Tibial nerve (tissue), 4 donors: ENCODE measurements at places on chromosomes 5 and 9. TPM values are rescaled to one million over a fixed set of nuclear protein-coding genes. Genes with fewer than 3 reads are reported as not detected.
A peak's percentile ranks its signal among the peaks of the same experiment; 100 is the strongest.

GRCh38 chr5:124457901-124458300, 288.5 kb downstream of the ZNF608 start:
- no peak overlapping the region for H3K27ac ChIP-seq
- no peaks in the 10 kb centered on the region for H3K4me1 ChIP-seq
- no peak for DNase-seq
- no peaks in the 10 kb centered on the region for H3K36me3 ChIP-seq
- H3K27me3 ChIP-seq: no peaks in the 10 kb centered on the region

GRCh38 chr9:89116805-89117192, 61.8 kb downstream of the SHC3 start:
- H3K36me3 ChIP-seq: no peaks in the 10 kb centered on the region
- no peaks in the 10 kb centered on the region for H3K4me1 ChIP-seq
- H3K27ac ChIP-seq: no peak overlapping the region
- no peak overlapping the region for H3K4me3 ChIP-seq
- H3K27me3 ChIP-seq: no peaks in the 10 kb centered on the region
- no peak for DNase-seq

Gene OR1N2
- not detected for total RNA-seq

DNA sequence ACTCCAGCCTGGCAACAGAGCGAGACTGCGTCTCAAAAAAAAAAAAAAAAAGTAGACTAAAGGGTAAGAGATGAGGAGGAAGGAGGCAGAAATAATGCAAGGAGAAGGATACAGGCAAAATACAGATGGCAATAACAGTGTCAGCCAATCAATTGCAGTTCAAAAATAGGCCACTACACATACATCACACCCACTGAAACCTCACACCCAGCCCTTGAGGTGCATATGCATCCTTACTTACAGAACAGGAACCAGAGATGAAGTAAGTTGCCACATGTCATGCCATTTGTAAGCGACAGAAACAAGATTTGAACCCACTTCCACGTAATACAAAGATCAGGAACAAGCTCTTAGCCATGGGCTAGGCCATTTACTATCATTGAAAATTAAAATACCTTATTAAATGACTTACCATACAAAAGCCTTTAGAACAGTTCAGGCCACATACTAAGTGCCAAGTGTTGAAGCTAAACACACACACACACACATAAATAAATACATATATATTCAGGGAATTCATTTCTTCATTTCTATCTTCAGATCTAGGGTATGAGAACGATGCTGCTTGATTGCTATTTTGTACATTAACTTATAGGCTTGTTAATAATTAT, 98.4 kb downstream of the FNBP1 start:
- H3K36me3 ChIP-seq: no peaks in the 10 kb centered on the region
- no peak overlapping the region for H3K4me3 ChIP-seq
- no peaks in the 10 kb centered on the region for H3K4me1 ChIP-seq
- DNase-seq: no peak

Gene DRD1
- total RNA-seq: not detected

Gene OBP2B
- not detected for total RNA-seq

- no peak for DNase-seq
- no peak overlapping the region for H3K27ac ChIP-seq
- no peaks in the 10 kb centered on the region for H3K36me3 ChIP-seq
- no peaks in the 10 kb centered on the region for H3K4me1 ChIP-seq
- H3K4me3 ChIP-seq: no peak overlapping the region
Observed at GRCh38 chr5:5304361-5305020, 118.0 kb upstream of the ICE1 start.

DNA sequence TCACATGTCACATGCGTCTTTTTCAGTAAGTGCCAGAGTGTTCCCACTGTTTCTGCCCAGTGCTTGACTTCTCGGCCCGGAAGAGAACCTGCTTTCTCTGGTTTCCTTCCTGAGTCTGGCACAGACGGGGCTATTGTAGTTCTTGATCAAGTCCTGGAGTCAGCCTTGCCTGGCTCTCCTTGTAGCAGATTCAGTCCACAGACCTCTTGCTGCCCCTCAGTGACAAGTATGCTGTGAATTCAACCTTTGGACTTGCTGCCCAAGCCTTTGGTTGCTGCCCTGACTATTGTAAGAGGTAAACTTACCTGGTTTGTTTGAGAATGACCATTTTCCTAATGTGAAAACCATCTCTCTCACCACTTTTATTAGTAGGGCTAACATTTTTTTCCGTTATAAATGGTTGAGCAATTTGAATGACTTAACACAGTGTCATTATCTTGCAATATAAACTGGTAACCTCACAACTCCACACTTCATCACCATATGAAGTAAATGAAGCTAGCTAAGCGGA, 24.7 kb downstream of the ZBTB34 start:
- no peak overlapping the region for H3K27ac ChIP-seq
- no peaks in the 10 kb centered on the region for H3K27me3 ChIP-seq
- no peaks in the 10 kb centered on the region for H3K36me3 ChIP-seq
- H3K4me1 ChIP-seq: peaks cover 6% of the 10 kb centered on the region

Gene PROB1
- total RNA-seq: 3.6 TPM

- H3K27me3 ChIP-seq: no peaks in the 10 kb centered on the region
- DNase-seq: peak; percentile 67
- H3K36me3 ChIP-seq: no peaks in the 10 kb centered on the region
- peaks cover 15% of the 10 kb centered on the region for H3K4me1 ChIP-seq
Observed at GRCh38 chr5:81755320-81755719, 4.4 kb upstream of the SSBP2 start.

- H3K27ac ChIP-seq: no peak overlapping the region
- no peaks in the 10 kb centered on the region for H3K27me3 ChIP-seq
- no peaks in the 10 kb centered on the region for H3K36me3 ChIP-seq
- no peak overlapping the region for H3K4me3 ChIP-seq
- DNase-seq: no peak
Observed at GRCh38 chr9:89928106-89928505, 323.3 kb downstream of the GADD45G start.

DNA sequence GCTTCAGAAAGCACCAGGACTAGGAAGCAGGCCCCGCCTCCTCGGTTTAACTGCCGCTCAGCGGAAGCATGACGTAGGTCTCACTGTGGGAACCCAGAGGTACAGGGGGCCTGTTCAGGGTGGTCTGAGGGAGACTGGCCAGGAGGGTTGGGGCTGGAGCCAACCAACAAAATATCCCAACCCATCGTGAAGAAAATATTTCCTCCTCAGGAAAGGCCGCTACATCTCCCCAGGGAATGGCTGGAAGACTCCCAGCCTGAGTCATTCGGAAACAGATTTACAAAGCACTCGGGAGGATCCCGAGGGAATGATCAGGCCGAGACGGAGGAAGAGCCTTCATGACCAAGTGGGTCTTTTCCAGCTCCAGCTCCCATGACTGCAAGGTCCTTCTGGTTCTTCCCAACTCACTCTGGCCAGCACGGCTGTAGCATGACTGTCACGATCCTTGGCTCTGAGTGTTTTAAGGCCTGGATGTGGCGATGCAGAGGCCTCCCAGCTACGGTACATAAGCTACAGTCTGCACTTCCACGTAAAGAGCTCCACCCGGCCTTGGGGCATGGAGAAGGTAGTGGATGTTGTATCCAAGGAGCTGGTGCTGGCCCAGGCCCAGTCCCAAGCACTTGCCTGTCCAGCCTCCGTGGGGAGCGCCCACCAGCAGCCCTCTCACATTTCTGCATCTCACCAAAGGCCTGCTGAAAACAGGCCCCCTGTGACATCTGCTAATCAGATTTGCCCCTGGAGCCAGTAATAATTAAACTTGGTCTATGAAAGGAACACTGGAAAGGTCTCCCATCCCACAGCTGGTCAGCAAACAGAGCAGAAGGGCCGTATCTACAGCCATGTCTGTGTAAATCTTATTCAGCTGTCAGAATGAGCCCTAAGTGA, 100.6 kb downstream of the LHFPL2 start:
- peak; percentile 88 for DNase-seq
- peak overlapping the region; percentile 56 for H3K27ac ChIP-seq
- H3K4me3 ChIP-seq: no peak overlapping the region
- peaks cover 35% of the 10 kb centered on the region for H3K4me1 ChIP-seq

DNA sequence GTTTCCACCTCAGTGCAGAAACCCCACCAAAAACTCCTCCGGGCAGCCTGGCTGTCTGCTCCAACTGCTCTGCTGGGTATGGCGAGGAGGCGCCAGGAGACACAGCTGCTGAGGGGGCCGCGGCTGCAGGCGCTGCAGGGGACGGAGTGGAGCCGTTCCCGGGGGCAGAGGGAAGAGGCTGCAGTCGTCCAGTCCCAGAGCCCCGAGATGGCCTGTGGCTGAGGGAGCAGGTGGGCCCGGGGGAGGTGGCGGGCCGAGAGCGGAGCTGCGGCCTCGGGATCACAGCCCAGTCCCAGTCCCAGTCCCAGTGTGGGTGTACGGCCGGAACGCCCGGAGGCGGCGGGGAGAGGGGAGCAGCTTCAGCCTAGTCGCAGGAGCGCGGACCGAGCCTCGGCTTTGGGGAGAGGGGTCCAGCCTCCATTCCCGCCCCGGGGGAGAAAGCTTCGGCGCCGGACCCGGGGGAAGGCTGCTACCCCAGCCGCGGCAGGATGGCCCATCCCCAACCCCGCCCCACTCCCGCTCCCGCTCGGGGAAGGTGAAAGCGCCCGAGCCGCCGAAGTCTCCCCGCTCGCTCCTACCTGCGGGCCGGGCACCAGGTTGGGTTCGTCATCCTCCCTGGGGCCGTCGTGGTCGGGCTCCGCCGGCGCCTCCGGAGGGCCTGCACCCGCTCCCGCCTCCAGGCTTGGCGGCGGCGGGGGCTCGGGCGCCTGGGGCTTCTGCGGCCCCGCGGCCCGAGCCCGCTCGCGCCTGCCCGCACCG, 513 bp downstream of the FAM193B start:
- no peaks in the 10 kb centered on the region for H3K27me3 ChIP-seq
- H3K4me1 ChIP-seq: peaks cover 36% of the 10 kb centered on the region
- no peaks in the 10 kb centered on the region for H3K36me3 ChIP-seq

DNA sequence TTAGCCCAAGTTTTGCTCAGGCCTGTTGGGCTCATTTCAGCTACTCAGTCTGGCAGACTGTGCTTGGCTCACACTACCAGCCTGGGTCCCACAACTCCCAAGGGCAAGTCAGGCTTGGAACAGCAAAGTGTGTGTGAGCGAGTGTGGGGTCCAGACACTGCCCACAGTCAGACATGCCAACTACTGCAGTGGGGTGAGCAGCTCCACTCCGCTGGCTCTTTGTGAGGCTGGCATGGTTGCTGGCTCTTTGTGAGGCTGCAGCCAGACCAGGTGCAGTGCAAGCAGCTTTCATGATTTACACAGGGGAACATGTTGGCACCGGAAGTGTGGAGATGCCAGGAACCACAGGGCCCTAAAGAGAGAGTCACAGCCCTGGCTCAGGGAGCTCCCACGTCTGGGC, 606.7 kb upstream of the FAM174A start:
- H3K27me3 ChIP-seq: no peaks in the 10 kb centered on the region
- H3K4me1 ChIP-seq: no peaks in the 10 kb centered on the region
- no peak for DNase-seq
- no peaks in the 10 kb centered on the region for H3K36me3 ChIP-seq
- no peak overlapping the region for H3K27ac ChIP-seq

- H3K4me3 ChIP-seq: no peak overlapping the region
- no peaks in the 10 kb centered on the region for H3K36me3 ChIP-seq
- no peaks in the 10 kb centered on the region for H3K4me1 ChIP-seq
- no peak for DNase-seq
Observed at GRCh38 chr5:11494340-11494739, 409.9 kb downstream of the CTNND2 start.

- no peaks in the 10 kb centered on the region for H3K4me1 ChIP-seq
- no peak overlapping the region for H3K4me3 ChIP-seq
- peaks cover 2% of the 10 kb centered on the region for H3K36me3 ChIP-seq
- no peak overlapping the region for H3K27ac ChIP-seq
Observed at GRCh38 chr5:179880848-179881590, 22.4 kb upstream of the MRNIP start.

GRCh38 chr9:77304543-77304942, 127.2 kb downstream of the VPS13A start:
- no peak for DNase-seq
- H3K36me3 ChIP-seq: no peaks in the 10 kb centered on the region
- no peak overlapping the region for H3K27ac ChIP-seq
- H3K27me3 ChIP-seq: no peaks in the 10 kb centered on the region

DNA sequence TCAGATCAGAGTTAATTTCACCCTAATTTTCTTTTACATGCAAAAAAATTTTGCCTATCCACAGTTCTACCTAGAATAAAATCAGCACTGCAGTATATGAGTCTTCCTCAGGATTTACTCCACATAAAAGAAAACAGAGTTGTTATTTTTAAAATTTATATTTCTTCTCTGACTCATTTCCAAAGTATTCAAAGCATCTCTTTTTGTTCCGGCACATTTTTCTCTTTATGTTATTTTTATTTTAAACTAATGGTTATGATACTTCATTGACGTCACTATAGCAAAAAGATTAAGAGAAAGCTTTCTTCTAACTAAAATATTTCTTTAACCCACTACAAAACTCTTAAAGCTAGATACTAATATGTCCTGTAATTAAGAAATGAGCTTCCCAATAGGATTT, 590.4 kb downstream of the PRELID2 start:
- H3K27ac ChIP-seq: no peak overlapping the region
- DNase-seq: no peak
- no peaks in the 10 kb centered on the region for H3K36me3 ChIP-seq
- no peak overlapping the region for H3K4me3 ChIP-seq
- no peaks in the 10 kb centered on the region for H3K27me3 ChIP-seq
- H3K4me1 ChIP-seq: no peaks in the 10 kb centered on the region

GRCh38 chr5:10111571-10111970, 138.1 kb downstream of the ATPSCKMT start:
- DNase-seq: no peak
- H3K27ac ChIP-seq: no peak overlapping the region
- no peaks in the 10 kb centered on the region for H3K36me3 ChIP-seq

GRCh38 chr9:83238871-83239640, 176.1 kb upstream of the RASEF start:
- no peak overlapping the region for H3K27ac ChIP-seq
- no peak for DNase-seq
- H3K27me3 ChIP-seq: no peaks in the 10 kb centered on the region
- no peaks in the 10 kb centered on the region for H3K36me3 ChIP-seq

DNA sequence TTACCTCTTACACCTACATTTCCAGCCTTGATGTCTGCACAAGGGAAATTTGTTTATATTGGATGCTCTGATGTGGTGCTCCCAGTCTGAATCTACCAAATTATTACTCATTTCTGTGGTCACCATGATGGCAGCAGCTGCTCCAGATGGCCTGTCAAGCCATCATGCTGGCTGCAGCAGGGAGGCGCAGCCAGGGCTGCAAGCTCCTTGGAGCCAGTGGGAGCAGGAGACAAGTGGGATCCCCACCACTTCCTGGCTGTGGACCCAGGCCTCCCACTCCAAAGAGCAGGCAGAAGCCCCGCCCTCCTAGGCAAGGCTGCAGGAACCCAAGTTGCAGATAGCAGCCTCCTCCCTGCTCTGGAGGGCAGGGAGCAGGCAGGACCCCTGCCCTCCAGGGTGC, 241.1 kb upstream of the ATP10B start:
- H3K27me3 ChIP-seq: no peaks in the 10 kb centered on the region
- no peak for DNase-seq
- H3K36me3 ChIP-seq: no peaks in the 10 kb centered on the region
- H3K27ac ChIP-seq: no peak overlapping the region
- no peak overlapping the region for H3K4me3 ChIP-seq

- H3K27me3 ChIP-seq: no peaks in the 10 kb centered on the region
- H3K4me3 ChIP-seq: no peak overlapping the region
- no peak overlapping the region for H3K27ac ChIP-seq
- DNase-seq: peak; percentile 63
Observed at GRCh38 chr9:127183814-127184582, 61.6 kb upstream of the ANGPTL2 start.

GRCh38 chr5:1547236-1547635, 23.5 kb upstream of the LPCAT1 start:
- no peak overlapping the region for H3K4me3 ChIP-seq
- H3K36me3 ChIP-seq: no peaks in the 10 kb centered on the region
- H3K27me3 ChIP-seq: no peaks in the 10 kb centered on the region
- peaks cover 5% of the 10 kb centered on the region for H3K4me1 ChIP-seq

GRCh38 chr9:20297646-20298084, 324.6 kb downstream of the MLLT3 start:
- H3K27ac ChIP-seq: no peak overlapping the region
- H3K36me3 ChIP-seq: no peaks in the 10 kb centered on the region
- DNase-seq: no peak
- H3K4me3 ChIP-seq: no peak overlapping the region
